ENCODE measurements at places on chromosomes 5 and 9.

- peak; percentile 49 for DNase-seq
Observed at GRCh38 chr9:69027355-69028097, 8.0 kb upstream of the FXN start.

GRCh38 chr5:58462623-58463230 lies 2.8 kb upstream of the PLK2 start:
- no peak for DNase-seq

DNA sequence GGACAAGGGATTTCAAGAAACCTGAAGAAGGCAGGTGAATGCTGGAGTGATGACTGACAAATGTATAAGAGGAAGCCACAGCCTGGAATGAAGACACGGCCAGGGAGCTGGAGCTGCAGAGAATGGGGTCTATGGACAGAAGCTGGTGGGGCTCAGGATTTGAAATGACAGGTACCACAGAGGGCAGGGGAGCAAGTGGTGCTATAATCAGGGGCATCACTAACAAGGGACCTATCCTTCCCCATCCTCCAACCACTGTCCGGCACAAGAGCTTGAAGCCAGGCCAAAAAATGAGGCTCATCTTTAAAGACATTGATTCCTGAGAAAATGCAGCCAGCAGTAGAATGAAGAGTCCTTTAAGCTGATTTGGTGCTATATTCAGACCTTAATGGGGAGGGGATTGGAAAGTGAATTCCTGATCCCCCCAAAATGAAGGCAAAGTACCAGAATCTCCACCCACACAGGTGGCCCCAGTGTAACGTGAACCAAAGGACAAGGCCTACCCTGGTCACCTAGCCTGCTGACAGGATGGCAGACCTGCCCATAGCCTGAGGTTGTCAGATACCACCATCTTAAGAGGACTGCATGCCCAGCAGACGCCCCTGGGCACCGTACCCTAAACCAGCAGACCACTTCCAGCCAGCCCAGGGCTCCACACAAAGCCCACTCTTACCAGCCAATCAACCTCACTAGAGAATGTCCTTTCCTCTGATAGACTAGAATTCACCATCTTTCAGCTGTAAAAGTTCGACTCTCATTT lies 109.2 kb downstream of the SAXO1 start:
- DNase-seq, result no peak

GRCh38 chr9:131011274-131012022 lies 2.5 kb downstream of the LAMC3 start:
- DNase-seq, result peak; percentile 76

GRCh38 chr9:70883056-70883455 lies 238.4 kb downstream of the TRPM3 start:
- no peak for DNase-seq

GRCh38 chr5:89901346-89901745 lies 508.2 kb downstream of the CETN3 start:
- no peak for DNase-seq

GRCh38 chr5:116951219-116951618 lies 376.6 kb upstream of the SEMA6A start:
- no peak for DNase-seq

- no peak for DNase-seq
Observed at GRCh38 chr5:127431977-127432585, 85.4 kb upstream of the PRRC1 start.

- no peak for DNase-seq
Observed at GRCh38 chr5:32309761-32310160, 3.0 kb downstream of the MTMR12 start.

- DNase-seq, result peak; percentile 62
Observed at GRCh38 chr5:124309241-124309980, 437.0 kb downstream of the ZNF608 start.

GRCh38 chr5:154316223-154316935 lies 125.8 kb downstream of the GALNT10 start:
- no peak for DNase-seq

- DNase-seq, result no peak
Observed at GRCh38 chr5:167881041-167881440, 410.4 kb upstream of the WWC1 start.

DNA sequence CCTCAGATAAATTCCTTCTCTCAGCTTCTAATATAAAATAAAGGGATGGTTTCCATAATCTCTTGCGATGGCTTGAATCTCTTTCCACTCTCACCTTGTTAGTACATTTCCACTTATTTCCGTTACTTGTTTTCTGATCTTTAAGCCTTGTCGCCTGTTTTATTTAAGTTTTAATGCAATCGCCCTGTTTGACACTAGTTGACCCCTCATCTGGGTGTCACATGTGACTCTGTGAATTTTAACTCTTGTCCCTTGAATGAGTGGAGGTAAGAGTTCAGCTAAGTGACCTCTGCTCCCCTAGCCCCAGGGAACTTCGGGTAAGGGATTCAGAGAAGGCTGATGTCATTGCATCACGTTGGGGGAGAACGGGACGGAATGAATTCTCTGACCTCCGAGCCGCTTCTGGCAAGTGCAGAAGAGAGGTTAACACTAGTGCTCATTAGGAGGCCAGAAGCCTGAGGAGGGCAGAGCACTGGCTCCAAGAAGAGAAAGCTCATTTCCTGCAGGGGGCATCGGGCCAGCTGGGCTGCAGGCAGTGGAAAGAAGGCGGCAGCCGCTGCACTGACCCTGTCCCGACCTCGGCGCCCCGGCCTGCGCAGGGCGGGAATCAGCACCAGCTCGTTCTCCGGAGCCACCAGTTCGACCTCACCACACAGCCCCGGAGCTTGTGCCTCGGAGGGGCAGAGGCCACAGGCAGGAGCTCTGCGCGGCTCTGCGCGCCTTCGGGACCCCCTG lies 569 bp downstream of the HINT2 start:
- peak; percentile 85 for DNase-seq

DNA sequence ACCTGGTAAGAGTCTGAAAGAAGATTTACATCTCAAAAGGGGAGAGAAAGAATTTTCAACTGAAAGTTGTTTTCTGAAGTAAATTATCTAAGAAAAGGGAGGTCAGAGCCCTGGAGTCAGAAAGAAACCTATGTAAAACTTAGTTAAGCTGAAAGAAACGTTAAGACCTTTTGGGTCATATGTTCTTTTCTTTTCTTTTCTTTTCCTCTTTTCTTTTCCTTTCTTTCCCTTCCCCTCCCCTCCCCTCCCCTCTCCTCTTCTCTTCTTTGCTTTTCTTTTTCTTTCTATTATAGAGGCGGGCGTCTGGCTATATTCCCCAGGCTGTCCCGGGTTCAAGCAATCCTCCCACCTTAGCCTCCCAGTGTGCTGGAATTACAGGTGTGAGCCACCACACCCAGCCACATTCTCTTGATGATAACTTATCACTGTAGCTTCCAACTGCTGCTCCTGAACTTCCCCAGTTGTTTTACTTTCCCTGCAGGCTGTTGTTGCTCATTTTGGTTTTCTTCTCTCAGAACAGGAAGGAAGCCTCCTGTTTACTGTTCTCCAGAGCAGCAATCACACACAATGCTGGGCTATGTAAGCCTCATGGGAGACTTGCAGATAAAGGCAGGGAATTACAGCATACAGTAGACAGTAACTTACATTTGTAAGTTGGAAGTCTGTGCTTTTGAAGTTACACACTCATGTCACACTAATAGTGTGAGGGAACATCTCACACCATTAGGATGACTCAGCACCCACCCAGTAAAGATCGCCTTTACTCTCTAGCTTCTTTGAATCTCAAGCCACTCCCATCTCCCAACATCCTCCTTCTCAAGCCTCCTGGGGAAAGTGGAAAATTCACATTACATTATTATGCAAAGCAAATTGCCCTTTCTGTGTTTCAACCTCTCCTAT lies 2216.6 kb upstream of the WWC1 start:
- peak; percentile 59 for DNase-seq

- DNase-seq, result no peak
Observed at GRCh38 chr9:87389936-87390335, 107.7 kb upstream of the DAPK1 start.

GRCh38 chr5:17796757-17797396 lies 162.6 kb downstream of the TAF11L14 start:
- no peak for DNase-seq

- DNase-seq, result no peak
Observed at GRCh38 chr5:123204251-123204650, 115.2 kb downstream of the PRDM6 start.

DNA sequence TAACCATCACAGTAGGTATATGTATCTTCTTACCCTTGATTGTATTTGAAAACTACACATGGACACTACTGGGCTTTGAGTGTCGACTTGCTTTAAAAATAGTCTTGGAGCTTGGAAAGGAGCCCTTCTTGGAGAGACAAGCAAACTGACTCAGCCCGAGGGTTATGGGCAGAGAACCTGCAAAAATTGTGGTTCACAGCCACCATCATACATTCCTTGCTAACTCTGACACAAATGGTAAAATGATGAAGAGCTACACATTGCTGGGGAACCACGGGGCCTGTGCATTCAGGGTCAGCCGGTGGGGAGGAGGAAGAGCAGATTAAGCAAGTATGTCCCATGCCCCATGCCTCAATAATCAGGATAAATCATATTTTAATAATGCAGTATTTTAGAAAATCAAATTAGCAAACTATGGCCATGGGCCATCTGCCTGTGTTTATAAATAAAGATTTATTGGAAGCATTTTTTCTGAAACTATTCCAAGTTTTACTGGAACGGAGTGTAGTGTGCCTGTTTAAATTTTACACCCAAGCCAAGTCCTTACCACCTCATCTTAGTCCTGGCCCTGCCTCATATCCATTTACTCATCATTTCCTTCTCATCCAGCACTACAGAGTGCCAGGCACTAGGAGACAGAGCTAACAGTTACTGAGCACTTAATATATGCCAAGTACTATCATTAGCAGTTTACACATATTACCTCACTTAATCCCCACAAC lies 195.7 kb downstream of the PALM2AKAP2 start:
- DNase-seq, result no peak

GRCh38 chr5:66828548-66829357 lies 232.6 kb downstream of the MAST4 start:
- peak; percentile 69 for DNase-seq

GRCh38 chr5:86143837-86144236 lies 473.9 kb upstream of the COX7C start:
- DNase-seq, result no peak

GRCh38 chr9:130782886-130783530 lies 52.0 kb upstream of the ABL1 start:
- DNase-seq, result no peak

DNA sequence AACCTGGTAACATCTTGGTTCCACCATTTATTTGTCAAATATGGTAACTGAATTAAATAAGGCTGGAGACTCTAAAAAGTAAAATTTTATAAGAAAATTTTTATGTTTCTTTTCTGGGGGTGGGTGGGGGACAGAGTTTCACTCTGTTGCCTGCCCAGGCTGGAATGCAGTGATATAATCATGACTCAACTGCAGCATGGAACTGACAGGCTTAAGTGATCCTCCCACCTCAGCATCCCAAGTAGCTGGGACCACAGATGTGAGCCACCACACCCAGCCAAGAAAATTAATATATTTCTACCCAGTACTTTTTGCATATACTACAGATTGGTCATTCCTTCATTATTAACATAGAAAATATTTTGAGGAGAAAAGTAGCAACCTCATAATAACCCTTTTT lies 216.9 kb downstream of the DEPDC1B start:
- no peak for DNase-seq

- DNase-seq, result no peak
Observed at GRCh38 chr5:84564321-84565075, 179.8 kb upstream of the EDIL3 start.

DNA sequence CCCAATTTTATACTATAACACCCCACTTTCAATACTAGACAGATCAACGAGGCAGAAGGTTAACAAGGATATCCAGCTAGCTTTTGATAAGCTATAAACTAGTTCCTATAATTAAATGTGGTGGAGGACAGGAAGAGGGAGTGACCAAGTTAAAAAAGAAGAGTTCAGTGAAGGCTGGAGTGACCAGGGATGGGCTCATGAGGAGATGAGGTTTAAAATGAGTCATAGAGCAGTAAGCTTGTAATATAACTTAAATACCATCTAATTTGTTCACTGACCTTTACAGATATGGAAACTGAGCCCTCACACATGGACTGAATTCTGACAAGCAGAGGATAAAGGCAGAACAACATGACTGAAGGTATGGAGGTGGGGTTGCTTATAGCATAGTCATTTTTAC lies 284.5 kb downstream of the SPATA31D1 start:
- DNase-seq, result no peak

GRCh38 chr9:106334081-106334480 lies 528.9 kb upstream of the ZNF462 start:
- no peak for DNase-seq

GRCh38 chr5:140855772-140856674 lies at the start of gene PCDHA10:
PCDHA10 (plus strand) TSS chr5:140855897; CDS start chr5:140856049, 152 bp downstream.
- peak; percentile 60 for DNase-seq

DNA sequence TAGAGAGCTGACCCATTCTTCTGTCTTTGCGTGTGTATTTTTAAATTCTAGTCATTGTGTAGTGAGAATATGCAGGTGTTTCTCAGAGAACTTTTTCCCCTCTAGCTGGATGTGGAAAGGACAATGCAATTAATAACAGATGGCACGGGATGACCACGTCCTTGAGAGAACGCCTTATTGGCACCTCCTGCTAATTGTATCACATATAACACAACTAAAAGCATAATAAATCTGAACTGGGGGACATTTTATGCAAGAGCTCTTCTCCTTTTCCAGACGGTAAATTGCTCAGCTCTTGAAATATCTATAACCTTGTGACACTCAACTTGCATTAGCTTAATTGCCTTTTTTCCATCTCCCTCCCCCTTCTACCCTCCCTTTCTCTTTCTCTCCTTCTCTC lies 62.9 kb upstream of the IZUMO3 start:
- no peak for DNase-seq

DNA sequence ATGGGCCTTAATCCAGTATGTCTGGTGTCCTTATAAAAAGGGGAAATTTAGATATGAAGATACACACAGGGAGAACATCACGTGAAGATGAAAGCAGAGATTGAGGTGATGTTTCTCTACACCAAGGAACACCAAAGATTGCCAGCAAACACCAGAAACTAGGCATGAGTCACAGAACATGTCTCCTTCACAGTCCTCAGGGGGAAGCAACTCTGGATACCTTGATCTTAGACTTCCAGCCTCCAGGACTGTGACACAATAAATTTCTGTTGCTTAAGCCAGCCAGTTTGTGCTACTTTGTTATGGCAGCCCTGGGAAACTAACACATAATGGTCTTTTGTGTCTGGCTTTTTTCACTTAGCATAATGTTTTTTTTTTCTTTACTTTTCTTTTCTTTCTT lies 41.2 kb upstream of the STRBP start:
- DNase-seq, result no peak

DNA sequence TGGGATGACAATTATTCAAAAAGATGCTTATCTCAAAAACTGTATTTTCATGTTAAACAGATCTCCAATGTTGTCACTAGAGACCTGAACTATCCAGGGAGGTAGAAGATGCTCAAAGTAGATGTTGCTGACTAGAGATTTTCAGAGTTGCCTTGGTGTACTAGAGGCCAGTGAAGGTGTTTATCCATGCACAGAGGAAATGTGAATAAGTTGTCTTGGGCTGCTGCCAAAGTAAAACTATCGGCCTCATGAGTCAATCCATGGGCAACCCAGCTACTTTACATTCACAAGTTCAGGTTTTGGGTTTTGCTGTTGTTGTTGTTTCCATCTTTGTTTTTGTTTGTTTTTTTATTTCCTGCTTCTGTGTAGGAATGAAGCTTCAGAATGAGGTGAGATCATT lies 141.1 kb upstream of the RANBP3L start:
- DNase-seq, result no peak

- no peak for DNase-seq
Observed at GRCh38 chr5:67732921-67733320, 482.6 kb upstream of the PIK3R1 start.

GRCh38 chr9:7901621-7902020 lies 102.0 kb upstream of the DMAC1 start:
- no peak for DNase-seq
